ENCODE measurements at places on chromosomes 16 and 17.
A peak's percentile ranks its signal among the peaks of the same experiment; 100 is the strongest.

DNA sequence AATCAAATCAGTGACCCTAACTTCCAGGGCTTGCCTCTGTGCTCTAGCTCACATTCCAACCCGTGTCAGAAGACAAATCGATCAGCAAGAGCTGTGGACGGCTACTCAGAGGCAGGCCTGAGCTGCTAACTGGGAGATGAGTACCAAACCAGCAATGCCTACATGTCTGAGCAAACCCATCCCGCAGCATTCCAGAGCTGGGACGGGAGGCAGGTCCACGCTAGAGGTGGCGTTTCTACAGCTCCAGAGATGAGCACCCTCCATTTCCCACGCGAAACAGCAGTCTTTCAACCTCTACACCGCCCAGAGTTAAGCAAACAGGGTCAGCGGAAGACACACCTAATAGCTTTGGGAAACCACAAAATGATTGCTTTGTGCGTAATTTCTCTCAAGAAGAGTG, 6.5 kb downstream of the NXN start:
- no peak for DNase-seq

DNA sequence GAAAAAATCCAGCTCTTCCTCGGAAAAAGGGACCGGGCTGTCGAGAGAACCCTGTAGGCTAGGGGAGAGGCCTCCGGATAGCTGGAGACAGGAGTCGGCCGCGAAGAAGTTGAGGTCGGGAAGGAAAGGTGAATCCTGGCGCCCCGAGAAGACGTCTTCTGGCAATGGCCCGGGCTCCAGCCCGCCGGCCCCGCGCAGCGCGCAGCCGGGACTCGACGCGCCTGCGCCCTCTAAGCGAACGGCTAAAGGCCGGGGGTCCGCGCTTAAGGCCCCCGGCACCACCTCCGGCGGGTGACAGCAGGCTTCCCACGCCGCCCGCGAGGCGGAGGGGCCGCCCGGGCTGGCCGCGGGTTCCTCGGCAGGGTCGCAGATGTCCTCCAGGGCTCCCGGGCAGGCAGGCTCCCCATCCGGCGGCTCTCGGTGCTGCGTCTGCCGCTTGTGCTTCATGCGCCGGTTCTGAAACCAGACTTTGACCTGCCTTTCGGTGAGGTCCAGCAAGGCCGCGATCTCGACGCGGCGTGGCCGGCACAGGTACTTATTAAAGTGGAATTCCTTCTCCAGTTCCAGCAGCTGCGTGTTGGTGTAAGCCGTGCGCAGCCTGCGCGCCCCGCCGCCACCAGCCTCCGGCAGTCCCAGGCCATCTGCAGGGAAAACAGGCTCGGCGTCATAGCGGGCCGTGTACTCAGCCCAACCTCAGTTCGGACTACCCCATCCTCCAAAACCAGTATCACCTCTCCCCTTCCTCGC, 1.6 kb downstream of the HOXB2 start:
- peak; percentile 32 for DNase-seq

DNA sequence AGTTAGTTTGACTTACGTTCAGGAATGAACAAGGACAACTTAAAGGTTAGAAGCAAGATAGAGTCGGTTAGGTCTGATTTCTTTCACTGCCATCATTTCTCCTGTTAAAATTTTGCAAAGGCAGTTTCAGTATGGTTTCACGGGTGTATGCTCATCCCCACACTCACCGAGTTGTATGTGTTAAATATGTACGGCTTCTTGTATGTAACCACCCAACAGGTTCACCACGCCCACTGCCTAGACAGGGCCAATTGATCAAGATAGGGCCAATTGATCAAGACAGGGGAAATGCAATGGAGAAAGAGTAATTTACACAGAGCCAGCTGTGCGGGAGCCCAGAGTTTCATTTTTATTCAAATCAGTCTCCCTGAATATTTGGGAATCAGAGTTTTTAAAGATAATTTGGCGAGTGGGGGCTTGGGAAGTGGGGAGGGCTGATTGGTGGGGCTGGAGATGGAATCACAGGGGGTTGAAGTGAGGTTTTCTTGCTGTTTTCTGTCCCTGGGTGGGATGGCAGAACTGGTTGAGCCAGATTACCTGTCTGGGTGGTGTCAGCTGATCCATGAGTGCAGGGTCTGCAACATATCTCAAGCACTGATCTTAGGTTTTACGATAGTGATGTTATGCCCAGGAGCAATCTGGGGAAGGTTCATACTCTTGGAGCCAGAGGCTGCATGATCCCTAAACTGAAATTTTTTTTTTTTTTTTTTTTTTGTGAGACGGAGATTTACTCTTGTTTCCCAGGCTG, 62.4 kb upstream of the PLCG2 start:
- DNase-seq: no peak

DNA sequence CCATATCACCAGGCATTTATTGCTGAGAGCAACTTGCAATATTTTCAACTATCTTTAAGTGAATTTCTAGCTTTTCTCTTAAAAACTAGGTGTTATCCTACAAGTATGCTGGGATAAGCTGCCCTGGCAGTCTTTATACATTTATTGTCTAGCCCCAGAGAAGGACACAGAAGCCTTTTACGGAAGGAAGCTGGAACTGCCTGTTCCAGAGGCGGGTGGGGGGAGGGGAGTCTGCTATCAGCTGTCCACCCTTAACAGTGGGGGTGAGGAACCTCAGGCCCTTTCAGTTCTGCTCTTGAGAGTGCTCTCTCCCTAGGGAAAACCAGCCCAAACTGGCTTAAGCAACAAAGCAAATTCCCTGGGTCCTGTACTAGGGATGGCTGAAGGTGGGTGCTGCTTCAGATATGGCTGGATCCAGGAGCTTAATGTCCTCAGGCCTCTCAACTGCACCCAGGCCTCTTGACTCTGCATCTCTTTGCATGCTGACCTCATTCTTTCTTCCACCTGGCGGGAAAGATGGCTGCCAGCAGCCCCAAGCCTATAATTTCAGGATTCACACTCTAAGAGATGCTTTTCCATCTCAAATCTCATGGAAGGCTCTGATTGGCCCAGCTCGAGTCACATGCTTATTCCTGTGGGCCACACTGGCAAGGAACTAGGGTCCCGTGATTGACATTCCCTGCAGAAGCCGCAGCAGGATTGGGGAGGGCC, 16.6 kb downstream of the NAGPA start:
- DNase-seq: no peak

DNA sequence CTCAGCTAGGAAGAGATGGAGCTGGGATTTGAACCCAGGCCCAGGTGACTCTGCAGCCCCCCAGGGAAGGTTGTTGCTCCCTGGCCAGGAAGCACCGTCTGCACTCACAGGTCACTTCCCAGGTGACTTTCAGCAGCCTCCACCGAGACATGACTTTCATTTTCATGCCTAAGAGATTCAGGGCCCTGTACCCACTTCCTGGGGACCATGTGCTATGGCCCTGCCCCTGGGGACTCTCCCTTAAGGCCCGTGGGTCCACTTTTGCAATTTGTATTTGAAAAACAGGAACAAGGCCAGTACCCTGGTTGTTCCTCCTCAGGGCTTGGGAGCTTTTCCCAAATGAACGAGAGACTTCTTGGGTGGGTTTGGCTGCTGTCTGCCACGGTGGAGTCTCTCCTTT, 191.0 kb downstream of the IRF8 start:
- DNase-seq: no peak

DNA sequence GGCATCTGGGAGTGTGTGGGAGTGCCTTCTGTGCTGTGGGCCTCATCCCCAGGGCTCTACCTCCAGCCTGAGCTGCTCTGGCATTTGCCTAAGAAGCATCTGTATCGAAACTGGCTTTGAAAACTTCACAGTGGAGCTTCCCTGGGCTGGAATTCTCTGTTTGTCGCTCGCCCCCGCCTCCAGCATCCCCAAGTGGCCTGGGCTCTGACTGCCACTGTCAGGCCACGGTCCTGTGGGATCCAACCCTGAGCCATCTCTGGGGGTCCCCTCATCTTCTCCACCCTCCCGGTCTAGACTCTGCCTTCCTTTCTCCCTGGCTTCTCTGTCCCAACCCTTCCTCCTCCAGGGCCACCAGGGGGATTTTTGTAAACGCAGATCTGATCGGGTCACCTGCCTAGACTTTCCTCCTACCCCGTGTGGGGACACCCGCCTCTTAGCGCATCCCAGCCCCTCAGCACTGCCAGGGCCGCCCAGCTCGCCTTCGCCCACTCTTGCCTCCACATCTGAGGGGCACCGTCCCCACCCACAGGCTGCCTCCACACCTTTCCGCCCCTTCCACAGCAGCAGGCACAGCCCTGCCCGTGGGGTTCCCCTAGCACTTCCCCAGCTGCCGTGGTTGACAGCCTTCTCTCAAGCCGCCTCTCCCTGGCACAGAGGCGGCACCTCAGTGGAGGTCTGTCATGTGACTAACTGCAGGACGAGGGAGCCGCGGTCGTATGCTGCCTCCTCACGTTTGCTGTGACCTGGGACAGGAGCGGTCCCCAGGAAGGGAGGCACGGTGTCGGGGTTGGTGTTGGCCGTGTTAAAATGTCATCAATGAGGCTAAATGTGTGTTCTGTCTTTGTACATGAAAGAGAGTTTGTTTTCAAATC, 12.0 kb downstream of the TBC1D24 start:
- DNase-seq: peak; percentile 81

GRCh38 chr16:11150190-11150589, 105.8 kb downstream of the SOCS1 start:
- DNase-seq: no peak

GRCh38 chr17:71098071-71098470, 928.7 kb downstream of the KCNJ2 start:
- no peak for DNase-seq

GRCh38 chr17:45376171-45377005, 56.3 kb downstream of the ARHGAP27 start:
- DNase-seq: no peak

DNA sequence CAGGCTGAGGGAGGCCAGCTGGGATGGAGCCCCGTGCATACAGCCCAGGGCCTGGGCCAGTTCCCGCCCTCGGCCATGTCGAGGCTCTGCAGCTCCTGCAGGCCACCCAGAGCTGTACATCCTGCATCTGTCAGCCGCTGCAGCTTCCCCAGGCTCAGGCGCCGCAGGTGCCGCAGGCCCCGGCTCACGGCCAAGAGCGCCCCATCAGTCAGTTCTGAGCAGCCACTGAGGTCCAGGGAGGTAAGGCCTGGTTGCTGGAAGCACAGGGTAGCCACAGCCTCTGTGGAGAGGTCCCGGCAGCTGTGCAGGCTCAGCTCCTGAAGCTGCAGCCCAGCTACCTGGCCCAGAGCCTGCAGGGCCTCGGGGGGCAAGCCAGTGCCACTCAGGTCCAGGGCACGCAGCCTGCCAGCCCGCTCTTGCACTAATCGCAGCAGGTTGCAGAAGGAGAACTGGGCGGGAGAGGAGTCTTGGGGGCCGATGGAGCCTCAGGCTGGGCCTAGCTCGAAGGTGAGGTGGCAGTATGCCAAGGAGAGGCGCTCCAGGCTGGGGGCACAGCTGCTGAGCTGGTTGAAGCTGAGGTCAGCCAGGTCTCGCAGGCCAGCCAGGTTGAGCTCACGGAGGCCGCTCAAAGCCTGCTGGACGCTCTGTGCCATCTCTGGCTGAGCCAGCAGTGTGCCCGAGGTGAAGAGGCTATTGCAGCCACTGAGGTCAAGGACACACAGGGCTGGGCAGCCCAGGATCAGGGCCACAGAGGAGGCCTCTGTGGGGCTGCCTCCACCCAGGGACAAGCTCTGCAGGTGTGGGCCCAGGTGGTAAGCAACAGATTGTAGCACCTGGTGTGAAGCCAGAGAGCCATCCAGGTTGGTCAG, 11.4 kb downstream of the ELMO3 start:
- DNase-seq: no peak

DNA sequence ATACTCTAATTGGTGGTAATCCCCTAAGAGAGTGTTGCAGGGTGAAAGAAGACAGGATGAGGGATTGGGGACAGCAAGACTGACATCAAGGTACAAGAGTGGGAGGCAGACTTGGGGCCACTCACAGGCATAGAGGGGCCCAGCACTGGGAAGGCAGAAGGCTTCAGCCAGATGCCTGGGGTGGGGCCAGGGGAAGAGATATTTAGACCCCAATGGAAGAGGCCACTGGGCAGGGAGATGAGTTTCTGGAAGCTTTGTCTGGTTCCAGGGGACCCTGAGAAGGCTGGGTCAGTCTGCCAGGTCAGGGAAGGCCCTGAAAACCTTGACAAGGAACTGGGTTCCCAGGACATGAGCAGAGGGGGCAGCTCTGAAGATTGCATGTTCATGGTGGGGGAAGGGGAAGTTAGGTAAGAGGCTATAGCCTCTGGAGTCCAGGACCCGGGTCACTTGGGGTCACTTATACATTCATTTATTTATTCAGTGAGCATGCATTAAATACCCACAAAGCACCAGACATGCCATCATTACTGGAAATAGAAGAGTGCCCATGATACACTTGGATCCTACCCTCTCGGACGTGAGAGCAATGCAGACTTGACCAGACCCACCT, 92.9 kb downstream of the TMEM132E start:
- DNase-seq: no peak

DNA sequence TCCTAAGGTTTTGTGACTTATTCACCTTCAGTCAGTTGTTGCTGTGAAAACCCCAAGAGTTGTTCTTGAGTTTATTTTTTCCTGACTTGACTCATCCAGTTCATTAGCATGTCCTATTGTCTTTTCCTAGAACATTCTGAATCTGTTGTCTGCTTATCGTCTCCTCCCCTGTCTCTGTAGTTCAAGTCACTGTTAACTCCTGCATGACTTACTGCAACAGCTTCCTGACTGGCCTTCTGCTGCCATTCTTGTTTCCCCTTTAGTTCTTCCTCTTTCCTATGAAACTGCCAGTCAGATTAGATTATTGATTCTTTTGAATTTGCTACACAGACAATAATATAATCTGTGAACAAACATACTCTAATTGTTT, 161.5 kb downstream of the FTO start:
- no peak for DNase-seq

- DNase-seq: no peak
Observed at GRCh38 chr17:58403311-58403710, 14.0 kb downstream of the RNF43 start.

- DNase-seq: no peak
Observed at GRCh38 chr17:27354491-27355081, 60.7 kb downstream of the WSB1 start.

GRCh38 chr16:50741225-50741780, 583 bp upstream of the CYLD start:
- DNase-seq: no peak

GRCh38 chr16:64751906-64752305, 370.0 kb downstream of the CDH11 start:
- no peak for DNase-seq

DNA sequence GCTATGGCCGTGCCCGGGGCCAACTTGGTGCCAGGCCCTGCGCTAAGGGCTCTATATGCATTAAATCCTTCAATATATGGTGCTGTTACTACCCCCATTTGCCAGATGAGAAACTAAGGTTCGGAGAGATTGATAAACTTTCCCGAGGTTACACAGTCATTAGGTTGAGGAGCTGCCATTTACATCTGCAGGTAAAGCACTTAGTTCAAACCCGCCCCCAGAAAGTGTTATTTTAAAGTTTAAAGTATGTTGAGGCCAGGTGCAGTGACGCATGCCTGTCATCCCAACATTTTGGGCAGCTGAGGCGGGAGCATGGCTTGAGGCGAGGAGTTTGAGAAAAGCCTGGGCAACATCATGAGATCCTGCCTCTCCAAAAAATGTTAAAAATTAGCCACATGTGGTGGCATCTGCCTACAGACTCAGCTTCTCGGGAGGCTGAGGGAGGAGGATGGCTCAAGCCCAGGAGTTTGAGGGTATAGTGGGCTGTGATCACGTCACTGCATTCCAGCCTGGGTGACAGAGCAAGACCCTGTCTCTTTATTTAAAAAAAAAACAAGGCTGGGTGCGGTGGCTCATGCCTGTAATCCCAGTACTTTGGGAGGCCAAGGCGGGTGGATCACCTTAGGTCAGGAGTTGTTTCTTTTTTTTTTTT, 264.7 kb downstream of the PARN start:
- DNase-seq: no peak

- DNase-seq: no peak
Observed at GRCh38 chr17:31917065-31917529, 15.6 kb upstream of the UTP6 start.

All from stimulated activated CD8-positive, alpha-beta memory T cell treated with anti-CD3 and anti-CD28 coated beads, Interleukin-7, amount 100 ng/mL, for 4 hours (primary cell).